ENCODE measurements at places on chromosomes 11 and 22.

GRCh38 chr11:3796346-3796745 is 1.0 kb downstream of the NUP98 start:
- DNase-seq: no peak

GRCh38 chr11:111097191-111097590 is 148.3 kb upstream of the POU2AF2 start:
- peak; percentile 58 for DNase-seq

GRCh38 chr22:50194037-50194805 is 6.6 kb upstream of the SELENOO start:
- DNase-seq: no peak

DNA sequence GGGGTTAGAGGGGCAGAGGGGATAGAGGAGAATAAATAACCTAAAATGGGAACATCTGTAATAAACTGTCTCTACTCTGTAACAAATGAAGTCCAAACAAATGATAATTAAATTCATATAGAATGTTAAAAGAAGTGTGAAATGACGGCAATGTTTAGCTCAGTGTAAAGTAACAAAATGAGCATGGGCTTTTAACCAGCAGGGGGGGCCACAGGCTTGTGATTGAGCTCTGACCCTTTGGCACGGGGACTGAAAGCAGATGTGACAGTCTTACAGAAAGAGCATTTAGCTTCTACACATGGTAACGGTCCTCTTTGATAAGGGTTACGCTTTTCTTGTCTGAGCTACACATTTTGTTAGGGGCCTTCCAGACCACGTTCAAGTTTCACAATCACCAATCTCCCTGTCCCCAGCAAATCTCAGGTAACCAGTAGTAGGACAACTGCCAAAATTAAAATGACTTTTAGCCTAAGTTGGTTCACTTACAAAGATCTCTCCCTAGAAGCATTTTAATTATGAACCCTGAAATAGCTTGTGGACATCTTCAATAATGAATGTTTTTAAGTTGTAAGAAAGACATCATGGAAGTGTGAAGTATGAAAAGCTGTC is 262.5 kb downstream of the DCDC1 start:
- DNase-seq: peak; percentile 20

DNA sequence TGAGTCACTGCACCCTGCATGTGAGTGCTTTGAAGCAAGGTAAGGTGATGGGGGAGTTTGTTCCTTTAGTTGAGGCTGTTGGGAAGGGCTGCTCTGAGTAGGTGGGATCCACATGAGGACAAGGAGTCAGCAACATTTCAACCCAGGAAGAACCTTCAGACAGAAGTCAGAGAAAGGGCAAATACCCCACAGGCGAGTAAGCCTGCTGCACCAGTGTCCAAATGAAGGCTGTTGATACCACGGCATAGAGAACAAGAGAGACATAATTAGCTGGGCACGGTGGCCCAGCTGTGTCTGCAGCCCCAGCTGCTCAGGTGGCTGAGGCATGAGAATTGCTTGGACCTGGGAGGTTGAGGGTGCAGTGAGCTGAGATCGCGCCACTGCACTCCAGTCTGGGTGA is 54.3 kb upstream of the CLMP start:
- peak; percentile 59 for DNase-seq

GRCh38 chr11:120122924-120123683 is 14.8 kb downstream of the TRIM29 start:
- no peak for DNase-seq

GRCh38 chr22:31820655-31821054 is 66.8 kb downstream of the DEPDC5 start:
- no peak for DNase-seq
